ENCODE measurements at places on chromosomes 11 and 22.

- no peak for DNase-seq
Observed at GRCh38 chr11:93288079-93288478, 42.5 kb upstream of the DEUP1 start.

DNA sequence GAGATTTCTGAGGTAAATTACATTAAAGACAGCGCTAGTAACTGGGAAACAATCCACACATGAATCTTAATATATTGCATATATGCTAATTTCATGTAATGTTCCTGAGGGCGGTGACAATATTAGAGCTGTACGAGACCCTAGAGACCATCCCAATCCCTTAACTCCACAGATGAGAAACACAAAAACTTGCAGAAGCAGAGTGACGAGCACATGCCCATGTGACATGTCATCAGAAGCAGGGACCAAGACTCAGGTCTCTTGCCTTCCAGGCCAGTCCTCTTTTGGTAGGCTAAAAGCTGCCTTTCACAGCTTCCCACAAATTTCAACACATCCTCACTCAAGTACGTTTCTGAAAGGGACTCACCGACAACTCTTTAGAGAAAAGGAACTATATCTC, 11.8 kb downstream of the MAPK1 start:
- DNase-seq, result no peak

DNA sequence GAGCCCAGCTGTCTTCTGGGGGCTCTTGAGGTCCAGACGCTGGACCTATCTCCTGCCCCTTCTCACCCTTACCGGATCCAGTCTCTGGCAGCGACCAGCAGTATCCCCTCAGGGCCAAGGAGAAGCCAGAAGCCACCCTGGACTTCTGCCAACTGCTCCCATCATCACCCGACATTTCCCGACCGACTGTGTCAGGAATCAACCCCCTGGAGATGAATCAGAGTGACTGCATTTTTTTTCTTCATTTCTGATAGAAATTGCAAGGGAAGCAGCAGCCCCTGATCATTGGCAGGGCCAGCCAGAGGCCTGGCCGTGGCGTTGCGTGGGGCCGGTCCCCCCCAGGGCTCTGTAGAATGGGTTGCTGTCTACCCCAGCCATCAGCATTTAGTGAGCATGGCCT, 5.2 kb upstream of the LIF start:
- no peak for DNase-seq

DNA sequence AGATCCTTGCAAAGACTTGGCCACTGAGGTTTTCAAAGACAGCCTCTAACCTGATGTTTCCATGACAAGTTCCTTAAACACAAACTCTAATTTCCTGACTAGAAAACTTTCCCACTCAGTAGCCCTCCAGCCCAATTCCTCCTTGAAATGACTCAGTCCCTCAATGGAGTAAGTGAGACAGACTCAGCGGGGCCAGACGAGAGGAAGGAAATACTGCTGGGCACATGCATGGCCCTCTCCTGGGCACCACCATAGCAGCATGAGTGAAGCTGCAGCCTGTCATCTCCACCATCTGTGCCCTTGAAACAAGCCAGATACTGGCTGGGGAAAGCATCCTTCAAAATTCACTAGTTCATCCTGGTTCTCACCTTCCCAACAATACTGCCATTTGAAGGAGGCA, 76.2 kb upstream of the GDPD4 start:
- DNase-seq, result no peak

DNA sequence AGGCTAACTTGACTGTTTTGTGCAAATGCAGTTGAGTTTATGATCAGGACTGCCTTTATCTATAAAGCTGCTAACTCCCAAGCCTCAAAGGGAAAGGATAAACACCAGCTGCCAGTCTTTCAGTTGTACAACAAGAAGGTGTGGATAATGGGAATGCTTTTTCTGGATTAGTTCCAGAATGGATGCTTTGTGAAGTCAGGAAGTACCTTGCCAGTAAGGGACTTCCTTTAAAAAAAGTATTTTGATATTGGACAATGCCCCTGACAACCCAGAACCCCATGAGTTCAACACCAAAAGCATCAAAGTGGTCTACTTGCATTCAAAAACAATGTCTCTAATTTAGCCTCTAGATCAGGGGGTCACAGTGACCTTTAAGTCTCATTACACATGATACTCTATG, 32.0 kb downstream of the OR5A2 start:
- no peak for DNase-seq

DNA sequence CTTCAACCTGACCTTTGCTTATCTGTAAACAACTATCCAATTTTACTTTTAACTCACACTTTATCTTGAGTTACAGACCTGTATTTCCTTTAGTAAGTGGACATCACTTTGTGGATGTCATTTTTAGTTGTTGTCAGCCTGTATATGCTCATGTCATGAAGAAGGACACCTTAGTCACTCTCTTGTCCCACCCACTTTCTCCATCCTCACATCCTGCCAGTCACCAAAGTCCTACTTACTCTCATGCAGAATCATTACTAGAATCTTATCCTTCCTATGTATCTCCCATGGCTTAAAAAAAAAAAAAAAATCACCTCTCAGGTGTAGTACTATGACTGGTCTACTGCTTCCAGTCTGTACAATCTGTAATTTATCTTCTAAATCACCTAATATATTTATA, 43.3 kb downstream of the SESN3 start:
- DNase-seq, result no peak

- DNase-seq, result no peak
Observed at GRCh38 chr11:40226654-40227053, 1232.8 kb downstream of the LRRC4C start.

Data from BJ (cell line).